Nephron progenitor cell (in vitro differentiated cells): ENCODE measurements at places on chromosomes 2 and 18.
A peak's percentile ranks its signal among the peaks of the same experiment; 100 is the strongest.

DNA sequence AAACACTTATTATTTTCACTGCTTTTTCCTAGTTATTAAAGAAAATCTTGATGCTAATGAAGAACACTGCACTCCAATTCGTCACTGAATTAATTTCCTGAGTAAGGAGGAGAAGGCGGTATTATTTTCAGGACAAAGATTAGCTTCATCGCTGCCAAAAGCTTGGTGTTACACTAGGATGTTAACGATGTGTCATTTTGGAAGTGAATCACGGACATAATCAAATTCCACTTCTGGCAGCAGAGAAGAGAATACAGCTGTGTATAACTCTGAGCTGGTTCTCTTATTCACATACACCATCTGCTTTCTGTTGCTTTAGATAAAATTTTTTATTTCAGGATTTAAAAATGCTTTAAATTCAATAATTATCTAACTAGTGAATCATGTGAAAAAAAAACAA is 74.1 kb downstream of the SCG2 start:
- no peaks in the 10 kb centered on the region for H3K36me3 ChIP-seq
- no peak overlapping the region for H3K27ac ChIP-seq
- DNase-seq, result no peak
- peaks cover 9% of the 10 kb centered on the region for H3K4me1 ChIP-seq
- H3K27me3 ChIP-seq, result peaks cover 13% of the 10 kb centered on the region

GRCh38 chr2:221431477-221431876 is 140.6 kb downstream of the EPHA4 start:
- H3K36me3 ChIP-seq, result peaks cover 85% of the 10 kb centered on the region
- no peak for DNase-seq
- no peaks in the 10 kb centered on the region for H3K27me3 ChIP-seq

DNA sequence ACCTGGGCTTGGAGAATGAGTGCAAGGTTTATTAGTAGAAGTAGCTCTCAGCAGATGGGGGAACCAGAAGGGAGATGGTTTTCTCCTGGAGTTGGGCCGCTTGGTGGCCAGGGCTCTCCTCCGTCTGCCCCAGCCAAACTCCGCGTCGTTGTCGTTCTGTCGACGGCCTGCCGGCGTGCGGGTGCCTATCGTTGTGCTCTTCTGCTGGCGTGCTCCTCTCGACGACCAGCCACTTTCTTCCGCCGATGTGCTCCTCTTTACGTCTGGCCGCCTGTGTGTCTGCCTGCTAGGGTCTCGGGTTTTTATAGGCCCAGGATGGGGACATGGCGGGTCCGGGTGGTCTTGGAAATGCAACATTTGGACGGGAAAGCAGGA is 119.1 kb downstream of the BMPR2 start:
- H3K4me3 ChIP-seq, result no peak overlapping the region
- peaks cover 25% of the 10 kb centered on the region for H3K36me3 ChIP-seq
- no peak for DNase-seq
- peak overlapping the region; percentile 45 for H3K27ac ChIP-seq
- no peaks in the 10 kb centered on the region for H3K27me3 ChIP-seq

DNA sequence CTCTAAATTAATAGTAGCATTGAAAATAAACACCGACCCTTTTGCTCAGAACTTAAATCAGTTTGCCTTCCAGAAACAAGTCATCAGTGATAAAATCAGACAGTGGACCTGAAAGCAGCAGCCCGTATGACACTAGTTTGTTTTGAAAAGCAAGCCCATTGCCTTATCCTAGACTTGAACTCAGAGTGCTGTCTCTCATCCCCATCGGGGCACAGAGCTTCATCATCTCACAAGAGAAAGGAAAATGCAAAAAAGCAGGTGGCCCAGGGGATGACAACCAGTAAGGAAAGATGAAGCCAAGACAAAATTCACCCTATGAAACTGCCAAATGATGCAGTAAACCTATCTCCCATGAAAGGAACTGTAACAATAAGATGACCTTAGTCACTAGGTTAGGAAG is 71.2 kb downstream of the CERKL start:
- peaks cover 6% of the 10 kb centered on the region for H3K27me3 ChIP-seq
- H3K4me1 ChIP-seq, result peaks cover 18% of the 10 kb centered on the region
- H3K27ac ChIP-seq, result no peak overlapping the region
- no peak overlapping the region for H3K4me3 ChIP-seq
- no peaks in the 10 kb centered on the region for H3K36me3 ChIP-seq

GRCh38 chr2:143088388-143088787 is 40.8 kb upstream of the ARHGAP15 start:
- DNase-seq, result no peak
- no peaks in the 10 kb centered on the region for H3K36me3 ChIP-seq
- no peak overlapping the region for H3K4me3 ChIP-seq
- no peaks in the 10 kb centered on the region for H3K4me1 ChIP-seq
- H3K27ac ChIP-seq, result no peak overlapping the region

DNA sequence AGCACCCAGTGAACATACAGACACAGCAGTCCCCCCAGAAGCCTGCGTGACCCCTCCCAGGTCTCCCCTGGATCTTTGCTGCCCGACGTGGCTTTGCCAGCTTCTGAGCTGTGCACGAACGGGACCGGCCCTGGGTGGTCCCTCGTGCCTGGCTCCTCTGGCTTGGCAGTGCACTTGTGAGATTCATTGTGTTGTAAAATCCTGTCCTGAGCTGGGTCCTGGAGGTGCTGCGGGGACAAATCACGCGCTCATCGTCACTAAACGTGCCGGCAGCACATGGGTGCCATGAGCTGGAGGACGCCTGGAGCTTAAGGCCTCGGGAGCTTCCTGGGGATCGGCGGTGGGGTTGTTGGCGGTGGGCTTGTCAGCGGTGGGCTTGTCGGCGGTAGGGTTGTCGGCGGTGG is 104.9 kb downstream of the FAM210A start:
- no peak for DNase-seq
- H3K4me3 ChIP-seq, result no peak overlapping the region
- no peaks in the 10 kb centered on the region for H3K36me3 ChIP-seq
- H3K27me3 ChIP-seq, result peaks cover 33% of the 10 kb centered on the region
- peaks cover 17% of the 10 kb centered on the region for H3K4me1 ChIP-seq
- H3K27ac ChIP-seq, result no peak overlapping the region

- peaks cover 38% of the 10 kb centered on the region for H3K36me3 ChIP-seq
- DNase-seq, result no peak
- H3K4me3 ChIP-seq, result no peak overlapping the region
- no peaks in the 10 kb centered on the region for H3K4me1 ChIP-seq
- no peak overlapping the region for H3K27ac ChIP-seq
Observed at GRCh38 chr18:32042337-32042736, 23.7 kb downstream of the RNF125 start.

DNA sequence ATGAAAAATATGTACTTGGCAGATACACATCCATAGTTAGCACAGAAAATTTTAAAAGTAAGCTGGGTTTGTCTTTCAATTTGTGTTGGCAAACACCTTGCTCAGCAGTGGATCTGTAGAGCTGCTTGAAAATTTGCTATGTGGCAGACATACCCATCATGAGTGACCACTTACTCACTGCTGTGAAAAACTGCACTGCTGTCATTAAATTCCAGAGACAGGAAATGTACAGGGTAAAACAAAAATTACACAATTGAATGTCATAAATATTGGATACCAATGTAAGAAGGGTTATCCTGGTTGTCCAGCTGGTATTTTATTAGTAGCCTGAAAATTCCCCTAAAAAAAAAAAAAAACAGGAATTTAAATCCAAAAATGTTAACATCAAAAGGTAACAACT is 24.5 kb downstream of the NIF3L1 start:
- DNase-seq, result no peak
- no peak overlapping the region for H3K4me3 ChIP-seq
- peaks cover 53% of the 10 kb centered on the region for H3K36me3 ChIP-seq
- no peaks in the 10 kb centered on the region for H3K27me3 ChIP-seq
- H3K27ac ChIP-seq, result no peak overlapping the region
- no peaks in the 10 kb centered on the region for H3K4me1 ChIP-seq

- peaks cover 4% of the 10 kb centered on the region for H3K27me3 ChIP-seq
- peak; percentile 43 for DNase-seq
- H3K27ac ChIP-seq, result no peak overlapping the region
Observed at GRCh38 chr2:167212014-167212648, 323.9 kb downstream of the XIRP2 start.

DNA sequence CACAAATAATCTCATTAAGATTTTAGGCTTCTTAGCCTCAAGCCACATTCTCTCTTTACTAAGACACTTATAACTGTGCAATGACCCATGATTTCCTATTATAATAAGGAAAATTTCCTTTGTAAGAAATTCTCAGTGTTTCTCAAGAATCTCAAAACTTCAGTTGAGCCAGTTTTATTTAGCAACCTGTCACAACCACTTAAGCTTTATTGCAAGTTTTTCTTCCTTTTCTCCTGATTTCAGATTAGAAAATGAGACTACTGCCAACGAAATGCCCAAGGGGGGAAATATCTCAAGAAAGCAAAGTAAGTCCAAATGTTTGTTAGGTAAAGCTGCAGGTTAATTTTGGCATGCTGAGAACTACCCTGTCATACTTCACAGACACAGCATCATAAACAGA is 178.5 kb downstream of the THADA start:
- H3K4me3 ChIP-seq, result no peak overlapping the region
- no peaks in the 10 kb centered on the region for H3K27me3 ChIP-seq
- no peak for DNase-seq
- peaks cover 31% of the 10 kb centered on the region for H3K4me1 ChIP-seq
- H3K36me3 ChIP-seq, result peaks cover 10% of the 10 kb centered on the region

DNA sequence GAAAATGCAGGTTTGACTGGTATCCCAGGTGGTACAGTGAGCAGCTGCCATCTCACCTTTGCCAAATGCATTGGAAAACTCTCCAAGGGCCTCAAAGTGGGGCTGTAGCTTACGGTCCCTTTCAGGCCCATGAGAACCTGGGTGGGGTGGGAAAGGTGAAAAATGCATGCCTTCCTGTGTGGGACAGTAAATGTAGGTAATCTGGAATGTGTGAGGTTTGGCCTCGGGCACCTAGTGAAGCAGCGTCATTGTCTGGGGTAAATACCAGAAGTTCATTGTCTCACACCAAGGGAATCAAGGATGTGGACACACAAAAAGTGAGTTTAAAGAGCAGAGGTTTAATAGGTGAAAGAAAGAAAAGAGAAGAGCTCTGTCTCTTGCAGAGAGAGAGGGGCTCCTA is 36.6 kb downstream of the TIMM21 start:
- H3K27ac ChIP-seq, result no peak overlapping the region
- H3K4me3 ChIP-seq, result no peak overlapping the region
- no peaks in the 10 kb centered on the region for H3K36me3 ChIP-seq
- peaks cover 24% of the 10 kb centered on the region for H3K4me1 ChIP-seq
- peaks cover 10% of the 10 kb centered on the region for H3K27me3 ChIP-seq

DNA sequence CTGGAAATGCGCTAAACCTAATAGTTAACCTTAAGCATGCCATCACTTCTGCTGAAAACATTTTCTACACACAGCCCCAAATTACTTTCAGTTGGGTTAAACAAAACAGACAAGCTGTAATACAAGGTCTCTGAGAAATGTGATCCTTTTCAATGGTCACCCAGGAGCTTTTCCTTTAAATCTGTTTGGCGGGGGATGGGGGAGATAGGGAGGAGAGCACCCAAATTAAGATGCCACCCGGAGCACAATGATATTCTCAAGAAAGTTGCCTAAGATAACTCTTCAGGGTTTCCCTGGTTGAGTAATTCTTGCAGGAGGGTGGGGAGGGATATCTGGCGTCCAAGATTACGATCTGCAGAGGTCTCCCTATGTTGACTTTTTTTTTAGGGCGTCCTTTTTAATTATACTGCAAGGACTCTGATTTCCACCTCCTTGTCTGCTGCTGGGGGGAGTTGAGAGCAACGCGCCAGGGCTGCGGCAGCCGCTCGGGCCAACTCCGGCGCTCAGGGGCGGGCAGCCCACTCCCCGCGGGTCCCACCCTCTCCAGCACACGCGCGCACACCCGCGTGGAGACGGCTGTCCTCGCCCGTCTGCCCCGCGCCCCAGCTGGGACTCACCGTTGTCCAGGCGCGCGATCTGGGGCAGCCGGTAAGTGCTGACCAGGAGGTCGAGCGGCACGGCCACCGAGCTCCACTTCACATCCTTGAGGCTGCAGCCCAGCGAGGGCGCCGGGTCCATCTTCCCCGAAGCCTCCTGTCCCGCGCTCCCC is 807 bp downstream of the GAREM1 start:
- DNase-seq, result peak; percentile 64
- H3K4me3 ChIP-seq, result peak overlapping the region; percentile 94
- no peaks in the 10 kb centered on the region for H3K36me3 ChIP-seq
- peak overlapping the region; percentile 89 for H3K27ac ChIP-seq
- H3K27me3 ChIP-seq, result peaks cover 19% of the 10 kb centered on the region

DNA sequence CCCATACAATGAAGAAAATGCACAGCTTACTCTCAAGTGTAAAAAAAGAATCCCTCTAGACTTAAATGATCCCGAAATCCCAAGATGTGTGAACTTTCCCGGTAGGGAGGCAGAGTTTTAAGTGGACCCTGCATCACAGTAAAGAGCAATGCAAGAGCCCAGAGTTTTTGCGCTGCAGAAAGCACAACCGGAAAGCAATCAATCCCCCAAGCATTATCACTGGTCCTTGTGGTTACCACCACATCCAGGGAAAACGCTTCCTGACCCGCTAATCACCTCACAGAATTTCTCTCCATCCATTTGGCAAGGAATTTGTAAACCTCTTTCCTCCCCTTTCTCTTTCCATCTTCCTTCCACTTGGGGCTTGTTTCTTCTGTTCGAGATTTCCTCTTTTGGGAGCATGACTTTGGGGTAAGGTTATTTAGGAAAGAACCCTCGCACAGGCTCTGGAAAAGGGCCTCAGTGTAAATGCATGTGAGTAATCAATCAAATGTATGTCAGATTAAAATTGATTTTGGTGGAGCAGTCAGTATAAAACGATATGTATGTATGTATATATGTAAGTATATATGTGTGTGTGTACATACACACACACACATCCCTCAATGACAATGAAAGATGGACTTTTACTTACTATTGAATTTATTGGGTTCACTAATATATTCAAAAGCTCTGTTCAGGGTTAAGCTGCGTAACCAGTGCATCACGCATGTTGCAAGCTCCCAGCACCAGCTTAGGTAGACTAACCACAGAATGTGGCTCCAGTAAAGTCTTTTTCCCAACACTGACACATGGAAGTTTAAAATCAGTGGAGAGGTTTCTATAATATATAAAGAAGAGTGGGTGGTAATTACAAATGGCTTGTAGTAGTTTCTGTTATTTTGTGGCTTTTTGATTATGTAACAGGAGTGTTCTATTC is 1.6 kb downstream of the PLCL1 start:
- H3K27me3 ChIP-seq, result peaks cover 50% of the 10 kb centered on the region
- H3K36me3 ChIP-seq, result no peaks in the 10 kb centered on the region
- no peak overlapping the region for H3K27ac ChIP-seq
- no peak for DNase-seq

- peaks cover 4% of the 10 kb centered on the region for H3K27me3 ChIP-seq
- H3K36me3 ChIP-seq, result peaks cover 24% of the 10 kb centered on the region
- peaks cover 13% of the 10 kb centered on the region for H3K4me1 ChIP-seq
- no peak overlapping the region for H3K4me3 ChIP-seq
- H3K27ac ChIP-seq, result no peak overlapping the region
- no peak for DNase-seq
Observed at GRCh38 chr2:149400997-149401396, 70.6 kb downstream of the LYPD6 start.

- no peaks in the 10 kb centered on the region for H3K36me3 ChIP-seq
- DNase-seq, result no peak
- H3K27ac ChIP-seq, result no peak overlapping the region
Observed at GRCh38 chr2:118269408-118270051, 181.3 kb downstream of the INSIG2 start.

- no peak overlapping the region for H3K27ac ChIP-seq
- DNase-seq, result no peak
- H3K36me3 ChIP-seq, result no peaks in the 10 kb centered on the region
- no peaks in the 10 kb centered on the region for H3K4me1 ChIP-seq
- H3K4me3 ChIP-seq, result no peak overlapping the region
Observed at GRCh38 chr2:191957996-191958860, 111.3 kb upstream of the CAVIN2 start.
